ENCODE measurements at places on chromosomes 16 and 17. TPM values are rescaled to one million over a fixed set of nuclear protein-coding genes. Genes with fewer than 3 reads are reported as not detected.

Gene MYL4
- not detected for polyA plus RNA-seq

Gene PITPNM3
- polyA plus RNA-seq = 6.4 TPM

Gene LLGL1
- not detected for polyA plus RNA-seq

Gene CACNG4
- polyA plus RNA-seq = 0.27 TPM

Gene TEDC2
- 0.22 TPM for polyA plus RNA-seq

Gene NGFR
- polyA plus RNA-seq = 5.3 TPM

Gene BICDL2
- polyA plus RNA-seq = not detected

Gene GCGR
- polyA plus RNA-seq = not detected

Gene ZFHX3
- polyA plus RNA-seq = 2.2 TPM

Gene PLCG2
- polyA plus RNA-seq = 2.9 TPM

Gene KRTAP4-1
- polyA plus RNA-seq = not detected

Gene CENPX
- polyA plus RNA-seq = 33.3 TPM

Gene PYY
- polyA plus RNA-seq = not detected

Gene TMEM98
- polyA plus RNA-seq = 1.1 TPM

Gene ZACN
- polyA plus RNA-seq = 0.42 TPM

Gene PIK3R6
- polyA plus RNA-seq = not detected

Gene LITAFD
- polyA plus RNA-seq = not detected

Gene MPP3
- polyA plus RNA-seq = 2.2 TPM

Gene EIF5A
- 41.6 TPM for polyA plus RNA-seq

Gene DRC3
- polyA plus RNA-seq = 1.4 TPM

Gene RGS9
- polyA plus RNA-seq = 31.1 TPM

Gene C1QTNF8
- polyA plus RNA-seq = not detected

Gene CEMP1
- 1.0 TPM for polyA plus RNA-seq

Gene TLCD3B
- 0.71 TPM for polyA plus RNA-seq

Gene MARVELD3
- 0.08 TPM for polyA plus RNA-seq

Gene SLC13A2
- polyA plus RNA-seq = not detected

Gene CD300E
- polyA plus RNA-seq = not detected

Gene FOXC2
- not detected for polyA plus RNA-seq

Gene RABEP1
- 40.1 TPM for polyA plus RNA-seq

Gene MAPT
- 20.1 TPM for polyA plus RNA-seq

Gene PRCD
- 4.9 TPM for polyA plus RNA-seq

Gene ALDH3A1
- not detected for polyA plus RNA-seq

Gene MYOCD
- polyA plus RNA-seq = not detected

Gene DOC2A
- 2.3 TPM for polyA plus RNA-seq
